ENCODE measurements at places on chromosomes 13 and 19.

GRCh38 chr13:34044660-34045080 lies 226.7 kb downstream of the RFC3 start:
- DNase-seq = no peak

- DNase-seq = no peak
These were observed 89.5 kb downstream of the ZNF100 start for GRCh38 chr19:21677696-21678418.

DNA sequence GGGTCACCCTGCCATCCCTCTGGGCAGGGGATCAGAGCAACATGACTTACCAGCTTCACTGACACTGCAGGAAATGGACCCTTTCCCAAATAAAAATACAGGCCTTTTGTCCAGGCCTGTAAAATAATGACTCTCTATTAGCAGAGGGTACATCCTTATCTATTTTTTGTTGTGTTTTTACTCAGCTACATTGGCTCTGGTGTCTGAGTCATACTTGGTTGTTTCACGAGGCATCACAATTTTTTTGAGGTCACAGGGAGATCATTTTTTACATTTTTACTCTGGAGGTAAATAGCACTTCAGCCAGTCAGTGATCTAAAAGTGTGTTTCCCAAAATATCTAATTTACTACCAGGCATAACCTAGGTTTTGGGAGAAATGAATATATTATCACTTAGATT lies 6.9 kb upstream of the HTR2A start:
- no peak for DNase-seq

DNA sequence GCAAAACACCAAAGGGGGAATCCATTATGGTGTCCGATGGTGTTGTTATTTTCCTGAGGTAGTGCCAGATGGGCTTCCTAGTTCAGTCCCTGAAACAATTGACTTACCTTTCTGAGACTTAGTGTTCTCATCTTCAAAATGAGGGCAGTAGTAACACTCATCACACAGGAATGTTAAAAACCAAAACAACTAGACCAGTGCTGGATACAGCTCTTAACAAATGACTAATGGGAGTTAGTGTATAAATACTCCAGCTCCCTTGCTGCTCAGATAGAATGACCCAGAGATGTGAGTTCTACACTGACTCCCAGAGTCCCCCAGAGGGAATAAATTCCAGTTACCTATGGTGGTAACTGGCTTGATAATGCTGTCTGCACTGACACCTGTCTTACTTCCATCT lies 49.9 kb downstream of the MBD3L2B start:
- no peak for DNase-seq

DNA sequence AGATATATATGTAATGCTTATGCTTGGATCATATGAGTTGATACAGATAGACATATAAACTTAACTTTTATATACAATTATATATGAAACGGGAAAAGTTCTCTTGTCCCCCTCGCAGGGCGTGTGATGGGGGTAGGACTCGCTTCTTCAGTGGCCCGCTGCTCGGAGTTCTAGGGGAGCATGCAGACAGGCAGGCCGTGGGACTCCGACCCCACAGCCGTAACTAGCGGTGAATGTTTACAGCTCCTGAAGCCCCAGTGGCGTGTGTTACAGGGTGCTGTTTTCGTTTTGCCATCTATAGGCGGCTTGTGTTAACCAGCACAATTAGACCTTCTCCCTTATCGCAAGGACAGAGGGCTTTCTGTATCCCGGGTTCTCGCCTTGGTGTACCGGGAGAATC lies 1899.8 kb downstream of the PCDH9 start:
- DNase-seq = no peak

GRCh38 chr13:23468811-23469210 lies 35.3 kb upstream of the SACS start:
- no peak for DNase-seq

GRCh38 chr13:28031896-28032288 lies 43.4 kb upstream of the URAD start:
- no peak for DNase-seq

DNA sequence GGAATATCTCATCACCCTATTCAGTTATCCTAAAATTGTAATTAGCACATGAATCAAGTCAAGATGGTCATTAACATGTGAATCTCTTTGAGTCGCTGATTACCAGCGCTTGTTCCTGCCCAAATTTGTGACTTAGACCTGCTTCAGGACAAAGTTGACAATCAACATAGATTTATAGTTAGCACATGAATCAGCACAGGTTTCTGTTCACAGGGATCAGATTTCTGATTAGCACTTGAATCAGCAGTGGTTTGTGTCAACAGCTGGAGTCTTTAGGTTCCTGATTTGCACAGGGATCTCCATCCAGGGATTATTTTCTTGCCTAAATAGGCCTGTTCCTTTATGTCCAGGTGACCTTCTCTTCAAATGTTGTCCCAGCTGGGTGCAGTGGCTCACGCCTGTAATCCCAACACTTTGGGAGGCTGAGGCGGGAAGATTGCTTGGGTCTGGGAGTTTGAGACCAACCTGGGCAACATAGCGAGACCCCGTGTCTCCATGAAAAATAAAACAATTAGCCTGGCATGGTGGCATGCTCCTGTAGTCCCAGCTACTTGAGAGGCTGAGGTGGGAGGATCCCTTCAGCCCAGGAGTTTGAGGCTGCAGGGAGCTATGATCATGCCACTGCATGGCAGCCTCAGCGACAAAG lies 3.8 kb upstream of the LRFN3 start:
- DNase-seq = no peak

GRCh38 chr13:57302604-57303003 lies 135.6 kb downstream of the PRR20E start:
- DNase-seq = no peak

DNA sequence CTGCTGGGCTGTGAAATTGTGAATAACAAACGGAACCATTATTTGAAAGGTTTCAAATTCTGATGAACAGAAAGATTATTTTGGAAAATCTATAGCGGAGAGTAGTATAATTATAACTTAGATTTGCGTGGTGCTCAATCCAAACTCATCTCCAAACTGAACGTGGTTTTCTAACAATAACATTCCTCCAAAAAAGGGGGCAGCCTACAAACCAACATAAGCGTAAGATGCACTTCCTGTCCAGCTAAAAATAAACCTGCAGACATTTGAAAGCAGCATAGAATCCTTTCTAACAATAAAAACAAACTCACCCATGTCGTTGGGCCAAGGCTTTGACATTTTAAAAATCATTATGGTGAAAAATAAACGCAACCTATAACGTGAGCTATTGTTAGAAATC lies 178.4 kb downstream of the COL4A1 start:
- no peak for DNase-seq

DNA sequence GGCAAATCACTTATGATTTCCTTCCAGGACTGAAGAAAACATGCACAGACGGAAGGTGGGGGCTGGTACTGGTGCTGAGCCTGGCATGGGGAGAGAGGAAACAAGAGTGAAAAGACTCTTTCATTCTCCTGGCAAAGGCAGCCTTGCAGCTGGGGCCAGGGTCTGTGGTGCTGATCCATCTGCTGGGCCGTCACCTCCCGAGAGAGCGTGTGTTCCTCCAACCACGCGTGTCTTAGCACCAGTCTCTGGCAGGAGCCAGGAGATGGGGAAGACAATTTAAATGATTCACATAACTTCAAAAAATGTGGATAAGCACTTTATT lies 23.9 kb upstream of the SPART start:
- no peak for DNase-seq

- DNase-seq = no peak
These were observed 7.1 kb downstream of the SERTM1 start for GRCh38 chr13:36680913-36681312.

DNA sequence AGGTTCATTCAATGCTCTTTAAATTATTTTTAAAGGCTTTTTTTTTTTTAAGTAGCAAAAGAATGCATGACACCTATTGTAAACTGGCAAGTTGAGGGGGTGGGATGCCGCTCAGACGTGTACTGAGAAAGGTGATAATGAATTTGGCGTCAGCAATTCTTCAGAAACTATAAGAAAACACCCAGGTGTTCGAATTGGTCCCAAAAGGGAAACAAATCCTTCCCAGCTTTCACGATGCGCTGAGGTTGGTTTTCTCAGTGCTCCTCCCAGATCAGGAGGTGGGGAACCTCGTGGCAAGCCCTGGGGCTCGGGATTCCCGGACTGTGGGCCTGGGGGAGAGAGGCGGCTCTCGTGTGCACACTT lies 543 bp upstream of the FAM124A start:
- DNase-seq = no peak

DNA sequence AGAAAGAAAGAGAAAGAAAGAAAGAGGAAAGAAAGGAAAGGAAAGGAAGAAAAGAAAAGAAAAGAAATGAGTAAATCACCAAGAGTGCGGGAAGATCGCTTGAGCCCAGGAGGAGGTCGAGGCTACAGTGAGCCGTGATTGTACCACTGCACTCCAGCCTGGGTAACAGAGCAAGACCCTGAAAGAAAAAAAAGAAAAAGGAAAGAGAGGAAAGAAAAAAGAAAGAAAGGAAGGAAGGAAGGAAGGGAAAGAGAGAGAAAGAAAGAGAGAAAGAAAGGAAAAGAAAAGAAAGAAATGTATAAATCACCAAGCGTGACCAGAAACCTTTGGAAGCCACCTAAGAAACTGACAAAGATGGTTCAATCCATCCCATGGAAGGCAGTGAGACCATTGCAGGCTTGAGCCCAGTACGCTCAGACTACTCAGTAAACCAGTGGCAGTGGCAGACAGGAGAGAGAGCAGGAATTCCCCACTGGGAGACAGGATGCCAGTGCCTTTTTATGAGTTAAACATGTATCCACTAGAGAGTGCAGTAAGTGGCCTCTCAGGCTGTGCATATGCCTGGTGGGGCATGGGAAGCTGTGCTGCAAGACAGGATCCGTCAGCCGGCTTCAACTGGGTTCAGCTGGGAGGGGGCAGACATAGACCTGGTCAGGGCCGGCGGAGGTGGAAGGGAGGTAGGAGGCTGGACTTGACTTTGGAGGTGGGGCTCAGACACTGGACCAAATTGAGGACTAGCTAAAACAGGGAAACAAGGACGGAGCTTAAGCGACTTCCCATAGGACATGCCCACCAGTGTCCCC lies 4.8 kb downstream of the GPR42 start:
- no peak for DNase-seq

GRCh38 chr13:94020833-94021232 lies 458.6 kb downstream of the DCT start:
- no peak for DNase-seq

DNA sequence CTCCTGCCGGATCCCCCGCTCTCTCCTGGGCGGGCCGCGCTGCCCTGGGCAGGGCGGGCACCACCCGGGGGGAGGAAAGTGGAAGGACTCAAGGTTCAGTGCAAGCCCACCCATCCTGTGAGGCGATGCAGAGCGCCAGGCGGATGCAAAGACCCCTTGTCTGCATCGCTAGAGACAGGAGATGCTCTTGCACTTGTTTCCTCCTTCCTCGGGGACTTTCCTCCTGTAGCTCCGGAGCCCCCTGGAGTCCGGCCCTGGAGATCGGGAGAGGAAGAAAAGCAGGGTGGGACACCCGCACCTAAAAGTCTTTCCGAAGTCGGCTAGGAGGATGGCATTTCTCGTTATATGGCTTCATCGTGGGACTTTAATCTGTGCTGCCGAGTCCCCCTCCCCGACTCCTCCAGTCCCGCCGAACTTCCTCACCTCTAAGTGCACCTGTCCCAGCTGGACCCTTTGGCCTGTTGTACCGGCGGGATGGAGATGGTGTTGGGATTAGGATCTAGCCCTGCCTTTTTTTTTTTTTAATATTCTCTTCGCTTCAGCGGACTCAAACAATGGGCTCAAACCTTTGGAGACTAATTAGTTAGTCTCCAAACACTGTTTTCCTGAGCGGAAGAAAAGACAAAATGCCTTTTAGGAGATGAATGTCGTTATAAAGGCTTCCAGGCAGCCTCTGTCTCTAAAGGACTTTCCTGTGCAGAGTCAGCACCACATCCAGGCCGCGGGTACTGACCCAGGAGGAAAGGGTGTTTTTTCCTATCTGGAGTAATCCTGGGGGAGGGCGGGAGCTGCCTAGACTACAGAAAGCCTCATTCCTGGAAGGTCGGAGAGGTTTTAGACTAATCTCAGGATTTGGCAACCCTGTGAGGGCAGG lies 725 bp downstream of the FAM124A start:
- DNase-seq = no peak

DNA sequence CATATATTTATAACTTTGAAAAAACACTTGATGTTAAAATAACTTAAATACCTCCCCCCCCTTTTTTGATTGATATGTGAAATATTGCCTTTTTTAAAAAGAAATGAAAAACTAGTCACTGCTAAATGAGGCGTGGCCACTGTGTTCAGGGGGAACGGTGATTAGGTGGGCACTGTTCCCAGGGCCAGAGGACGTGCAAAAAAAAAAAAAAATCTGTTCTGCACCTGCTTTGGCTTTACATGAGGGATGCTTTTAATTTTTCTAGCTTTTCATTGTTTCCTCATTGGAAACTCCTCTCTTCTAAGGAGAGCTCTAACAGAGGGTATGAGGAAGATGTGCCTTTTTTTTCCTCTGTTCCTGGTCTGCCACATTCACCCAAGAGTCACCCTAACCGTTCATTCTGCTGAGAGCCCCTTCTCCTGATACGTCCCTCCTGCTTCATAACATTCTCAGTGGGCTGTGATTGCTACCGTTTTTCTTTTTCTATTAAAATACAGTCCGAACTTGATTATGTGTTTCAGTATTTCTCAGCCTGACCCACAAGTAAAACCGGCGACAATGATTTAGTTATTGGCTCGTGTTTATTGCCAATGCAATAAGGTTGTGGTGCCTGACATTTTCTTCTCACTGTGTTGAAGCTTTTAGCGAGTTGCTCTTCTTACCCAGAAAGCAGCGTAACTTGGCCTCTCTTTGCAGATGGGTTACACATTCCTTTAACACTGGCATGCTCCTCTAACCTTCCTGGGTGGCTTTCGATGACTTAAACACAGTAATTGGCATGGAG lies 64.8 kb upstream of the ZNF536 start:
- DNase-seq = no peak

DNA sequence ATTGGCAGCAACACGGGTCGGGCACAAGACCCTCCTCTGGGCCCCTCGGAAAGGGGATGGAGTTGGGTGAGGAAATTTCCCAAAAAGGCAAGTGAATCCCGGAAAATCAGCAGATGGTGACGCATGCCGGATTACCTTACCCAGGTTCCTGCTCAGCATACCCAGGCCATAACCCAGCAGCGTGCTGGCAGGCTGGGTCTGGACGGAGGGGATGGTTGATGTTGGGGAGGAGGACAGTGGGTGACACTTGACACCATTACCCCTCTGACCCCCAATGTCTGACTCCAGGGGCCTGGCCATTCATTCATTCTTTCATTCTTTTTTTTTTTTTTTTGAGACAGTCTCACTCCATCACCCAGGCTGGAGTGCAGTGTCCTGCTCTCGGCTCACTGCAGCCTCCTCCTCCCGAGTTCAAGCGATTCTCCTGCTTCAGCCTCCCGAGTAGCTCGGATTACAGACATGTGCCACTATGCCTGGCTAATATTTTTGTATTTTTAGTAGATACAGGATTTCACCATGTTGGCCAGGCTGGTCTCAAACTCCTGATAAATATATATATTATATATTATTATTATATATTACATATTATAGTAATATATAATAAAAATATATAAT lies 799 bp downstream of the PVR start:
- DNase-seq = no peak

- peak; percentile 65 for DNase-seq
These were observed 515 bp downstream of the UFM1 start for GRCh38 chr13:38350114-38350617.

Data from COR-L47 (cell line).